CD4-positive, alpha-beta T cell treated with Interleukin-4 for 1 hour (primary cell): ENCODE measurements at places on chromosomes 1 and 21.
A peak's percentile ranks its signal among the peaks of the same experiment; 100 is the strongest.

DNA sequence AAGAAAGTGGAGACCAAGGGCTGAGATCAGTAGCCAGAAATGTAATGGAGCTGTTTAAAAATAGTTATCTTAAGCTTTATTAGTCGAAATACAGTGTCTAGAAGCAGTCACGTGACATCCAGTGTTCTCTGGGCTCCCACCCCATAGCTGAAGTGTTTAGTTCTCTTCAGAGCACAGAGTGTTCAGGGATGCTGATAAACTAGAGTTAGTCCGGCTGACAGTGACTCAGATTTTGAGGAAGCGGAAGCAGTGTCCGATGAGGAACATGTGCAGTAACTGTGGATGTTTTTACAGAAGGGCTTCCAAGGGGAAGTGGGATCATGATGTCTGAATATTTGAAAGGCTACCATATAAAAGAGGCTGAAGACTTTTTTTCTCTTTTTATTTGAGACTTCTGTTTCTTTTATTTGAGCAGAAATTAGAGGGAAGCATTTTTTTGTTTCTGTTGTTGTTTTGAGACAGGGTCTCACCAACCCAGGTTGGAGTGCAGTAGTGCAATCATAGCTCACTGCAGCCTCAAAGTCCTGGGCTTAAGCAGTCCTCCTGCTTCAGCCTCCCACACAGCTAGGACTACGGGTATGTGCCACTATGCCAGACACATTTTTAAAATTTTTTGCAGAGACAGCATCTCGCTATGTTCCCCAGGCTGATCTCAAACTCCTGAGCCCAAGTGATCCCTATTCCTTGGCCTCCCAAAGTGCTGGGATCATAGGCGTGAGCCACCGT lies 124.2 kb downstream of the GALNT2 start:
- peak; percentile 14 for DNase-seq

DNA sequence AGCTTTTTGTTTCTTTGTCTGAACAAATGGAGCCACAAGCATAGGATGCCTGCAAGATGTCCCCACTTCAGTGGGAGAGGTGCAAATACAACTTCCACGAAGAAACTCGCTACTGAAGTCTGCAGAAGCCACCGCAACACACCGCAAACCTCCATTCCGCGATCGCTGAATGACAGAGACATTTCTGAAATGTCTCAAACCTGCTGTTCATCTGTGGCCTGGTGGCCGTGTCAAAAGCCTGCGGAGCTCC lies 1.0 kb downstream of the TP53BP2 start:
- DNase-seq, result peak; percentile 27

DNA sequence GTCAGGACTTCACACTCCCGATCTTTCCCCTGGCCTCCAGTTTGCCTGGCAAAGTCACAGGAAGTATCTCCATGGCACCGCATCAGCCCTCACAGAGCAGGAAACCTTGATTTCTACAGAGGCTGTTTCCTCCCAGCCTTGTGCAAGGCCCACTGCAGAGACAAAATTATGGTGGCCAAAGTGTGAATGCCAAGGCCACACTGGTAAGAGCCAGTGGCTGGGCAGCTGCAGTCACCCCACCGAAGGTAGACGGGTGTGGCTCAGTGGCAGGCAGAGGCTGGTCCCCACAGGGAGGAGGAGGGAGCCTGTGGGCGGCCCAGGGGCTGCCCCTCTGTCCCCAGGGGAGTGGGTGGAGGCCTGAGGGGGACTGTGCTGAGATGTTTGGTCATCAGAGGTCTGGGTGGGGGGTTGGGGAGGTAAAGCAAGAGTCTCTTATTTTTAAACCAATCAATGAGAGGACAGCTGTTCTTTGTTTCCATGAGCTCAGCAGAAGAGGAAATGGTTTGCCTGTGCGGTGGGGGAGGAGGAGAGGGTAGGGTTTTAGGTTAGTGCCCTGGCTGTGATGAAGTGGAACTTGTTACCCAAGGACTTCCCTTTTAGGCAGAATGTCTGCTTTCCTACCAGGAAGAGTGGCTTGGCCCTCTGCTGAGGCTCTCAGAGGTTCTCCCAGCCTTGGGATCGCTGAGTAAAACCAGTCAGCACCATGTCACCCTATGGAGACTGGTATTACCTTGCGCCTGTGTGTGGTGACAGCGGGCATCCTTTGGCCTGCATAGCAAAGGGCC lies 18.0 kb upstream of the BTG2 start:
- DNase-seq, result peak; percentile 94

DNA sequence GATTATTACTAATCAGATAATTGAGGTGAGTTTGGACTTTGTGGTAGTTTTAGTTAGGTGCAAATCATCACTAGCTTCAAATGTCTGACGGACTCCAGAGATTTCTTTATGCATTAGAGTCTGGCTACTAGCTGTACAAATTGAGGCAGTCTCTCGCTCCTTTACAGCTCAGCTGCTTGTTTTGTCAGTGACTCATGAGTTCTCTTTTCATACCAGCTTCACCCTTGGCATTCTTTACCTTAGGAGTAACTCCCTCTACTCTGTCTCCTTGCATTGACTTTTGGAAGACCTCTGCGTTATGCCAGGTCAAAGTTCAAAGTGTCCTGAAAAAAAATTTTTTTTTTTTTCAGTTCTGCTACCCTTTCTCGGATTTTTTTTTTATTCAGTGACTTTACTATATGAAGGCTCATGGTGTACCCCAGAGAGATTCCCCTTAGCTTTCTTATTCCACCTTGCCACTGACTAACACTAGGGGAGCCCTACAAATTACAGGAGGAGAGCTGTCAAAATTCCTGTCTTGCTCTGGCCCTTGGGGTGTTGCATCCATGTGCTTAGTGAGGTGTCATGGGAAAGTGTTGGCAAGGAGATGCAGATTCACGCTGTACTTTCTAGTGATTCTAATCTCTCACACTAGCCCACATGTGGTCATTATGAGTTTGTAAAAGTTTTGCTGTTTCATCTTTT lies 576.6 kb downstream of the ADGRL2 start:
- DNase-seq, result no peak

GRCh38 chr1:38029685-38030511 lies 16.7 kb downstream of the POU3F1 start:
- peak; percentile 39 for DNase-seq

DNA sequence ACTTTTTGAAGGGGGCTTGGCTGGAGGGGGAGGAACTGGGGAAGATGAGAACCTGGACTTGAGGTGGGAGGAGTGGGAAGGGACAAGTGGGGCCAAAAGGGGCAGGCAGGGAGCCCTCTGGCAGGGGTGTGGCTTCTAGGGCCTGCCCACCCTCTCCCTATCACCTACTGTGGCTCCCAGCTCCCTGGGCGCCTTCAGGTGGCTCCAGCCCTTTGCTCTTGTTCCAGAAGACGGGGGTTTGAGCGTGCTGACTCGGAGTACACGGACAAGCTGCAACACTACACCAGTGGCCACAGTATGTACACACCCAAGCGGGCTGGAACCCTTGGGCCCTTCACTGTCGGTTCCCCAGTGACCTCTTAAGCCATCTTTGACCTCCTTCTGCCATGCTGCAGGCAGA lies 76.5 kb downstream of the LACTBL1 start:
- no peak for DNase-seq

DNA sequence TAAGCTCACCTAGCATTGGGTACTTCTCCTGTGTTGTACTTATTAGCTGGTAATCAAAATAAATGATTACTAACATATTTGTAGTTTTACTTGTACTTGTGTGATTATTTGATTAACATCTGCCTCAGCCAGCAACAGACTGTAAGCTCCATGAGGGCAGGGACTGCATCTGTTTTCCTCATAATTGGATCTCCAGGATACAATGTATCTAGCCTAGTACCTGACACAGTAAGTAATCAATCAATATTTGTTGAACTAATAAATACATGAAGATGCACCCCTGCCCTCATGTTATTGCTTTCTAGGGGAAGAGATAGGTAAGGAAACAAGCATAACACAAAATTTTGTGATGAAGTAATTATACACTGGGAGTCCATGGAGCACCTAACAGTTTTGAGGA lies 101.5 kb downstream of the TENT5C start:
- no peak for DNase-seq

GRCh38 chr1:162003830-162004215 lies 19.8 kb downstream of the OLFML2B start:
- DNase-seq, result peak; percentile 28
